ENCODE measurements at places on chromosomes 4 and X. TPM values are rescaled to one million over a fixed set of nuclear protein-coding genes. Genes with fewer than 3 reads are reported as not detected.

SULT1B1 gene
- total RNA-seq: 0.65 TPM

PRRG3 gene
- total RNA-seq: not detected

MRFAP1 gene
- total RNA-seq: 205 TPM

NEUROG2 gene
- not detected for total RNA-seq

SPANXA1 gene
- total RNA-seq: not detected

SYTL5 gene
- total RNA-seq: not detected

KIAA0232 gene
- 9.4 TPM for total RNA-seq

FAM13A gene
- total RNA-seq: 12.0 TPM

ARL9 gene
- total RNA-seq: not detected

PRSS12 gene
- under 0.01 TPM for total RNA-seq

MAGEA2 gene
- total RNA-seq: not detected

BMPR1B gene
- 0.32 TPM for total RNA-seq

JCHAIN gene
- not detected for total RNA-seq

TASL gene
- total RNA-seq: not detected

UGT2B10 gene
- total RNA-seq: not detected

EGFL6 gene
- total RNA-seq: not detected

TLR2 gene
- not detected for total RNA-seq

Measured in cardiac atrium fibroblast (primary cell).